ENCODE measurements at places on chromosomes 1 and 21. TPM values are rescaled to one million over a fixed set of nuclear protein-coding genes. Genes with fewer than 3 reads are reported as not detected.

Gene CCNL2
- total RNA-seq = 170 TPM

Gene TCHH
- total RNA-seq = 0.33 TPM

Gene AGL
- total RNA-seq = 16.9 TPM

Gene OR2L3
- under 0.01 TPM for total RNA-seq

Gene INAVA
- 0.67 TPM for total RNA-seq

Gene RCC2
- total RNA-seq = 36.7 TPM

Gene LRRC3
- total RNA-seq = 14.2 TPM

Gene RGS1
- total RNA-seq = 1.8 TPM

Gene CCDC181
- not detected for total RNA-seq

Gene SPRR2D
- not detected for total RNA-seq

Gene TTC34
- 0.25 TPM for total RNA-seq

Gene ALPL
- total RNA-seq = 37.9 TPM

Gene SUSD4
- total RNA-seq = 1.1 TPM

Gene NBPF3
- 4.0 TPM for total RNA-seq

Gene KRTAP19-3
- not detected for total RNA-seq

Gene UTS2
- not detected for total RNA-seq

Gene KCNE2
- total RNA-seq = not detected

Gene SPRR4
- not detected for total RNA-seq

Gene KIF2C
- total RNA-seq = 26.7 TPM

Gene SLC5A3
- total RNA-seq = 16.6 TPM

Data from liver (tissue), 10 donors.